ENCODE measurements at places on chromosomes 13 and 19.

DNA sequence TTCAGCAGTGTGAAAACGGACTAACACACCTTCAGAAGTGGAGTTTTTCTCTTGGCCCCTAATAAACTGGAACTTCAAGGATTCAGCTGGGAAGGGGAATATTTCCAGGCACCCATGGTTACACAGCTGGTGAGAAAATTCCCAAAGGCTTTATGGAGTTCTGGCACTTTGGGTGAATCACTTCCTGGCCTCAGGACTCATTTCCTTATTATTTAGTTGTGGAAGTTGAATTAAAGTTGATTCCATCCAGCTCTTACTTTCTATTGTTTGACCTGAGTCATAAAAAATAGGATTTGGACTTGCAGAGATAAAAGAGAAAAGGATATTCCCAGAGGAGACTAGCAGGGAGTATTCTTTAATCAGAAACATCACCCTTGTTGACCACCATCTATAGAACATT, 882.1 kb downstream of the UQCRFS1 start:
- no peak for DNase-seq

GRCh38 chr19:14091813-14092462, 1.4 kb upstream of the SAMD1 start:
- DNase-seq = peak; percentile 33

DNA sequence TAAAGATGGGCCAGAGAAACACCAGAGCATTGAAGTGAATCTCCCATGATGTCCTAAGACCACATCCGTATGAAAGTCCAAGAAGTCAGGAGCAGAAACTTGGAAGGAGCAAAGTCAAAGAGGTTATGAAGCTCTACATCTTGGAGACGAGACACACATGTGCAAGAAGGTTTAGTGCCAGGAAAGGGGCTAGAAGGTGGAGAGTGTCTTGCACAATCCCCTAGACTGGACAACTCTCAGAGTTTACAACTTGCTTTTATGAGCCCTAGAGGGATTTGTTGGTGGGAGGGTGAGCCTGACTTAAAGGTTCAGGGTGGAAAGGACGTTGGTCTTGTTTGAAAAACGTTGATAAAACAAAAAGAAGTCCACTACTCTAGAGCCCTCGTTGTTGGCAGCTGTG, 150.6 kb downstream of the GPC6 start:
- no peak for DNase-seq

- DNase-seq = no peak
Observed at GRCh38 chr19:48487544-48487943, 18.4 kb downstream of the CYTH2 start.

DNA sequence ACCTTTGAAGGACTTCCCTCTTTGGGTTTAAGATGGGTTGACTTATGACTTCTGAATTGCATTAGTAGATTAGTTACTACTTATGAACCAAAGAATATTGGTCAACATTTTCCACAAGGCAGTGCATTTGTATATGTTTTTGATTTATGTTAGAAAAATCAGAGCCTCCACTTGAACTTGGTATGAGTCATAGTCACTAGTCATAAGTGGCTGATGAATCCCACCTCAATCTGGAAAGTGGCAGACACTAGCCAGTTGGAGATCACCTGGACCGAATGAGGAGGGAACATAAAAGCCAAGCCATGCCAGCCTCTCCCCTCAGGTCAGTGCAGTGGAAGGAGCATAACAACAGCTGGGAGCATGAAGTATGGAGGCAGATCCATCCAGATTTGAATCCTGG, 39.3 kb upstream of the SPART start:
- DNase-seq = no peak

GRCh38 chr19:11659612-11660011, 62.3 kb downstream of the ZNF627 start:
- no peak for DNase-seq

GRCh38 chr13:99528547-99528946, 27.3 kb downstream of the TM9SF2 start:
- peak; percentile 47 for DNase-seq

GRCh38 chr19:18915639-18916038, 3.5 kb downstream of the COPE start:
- DNase-seq = peak; percentile 54

- DNase-seq = no peak
Observed at GRCh38 chr19:927351-927779, 1.5 kb downstream of the ARID3A start.

- no peak for DNase-seq
Observed at GRCh38 chr19:4391701-4392483, 8.5 kb downstream of the SH3GL1 start.

DNA sequence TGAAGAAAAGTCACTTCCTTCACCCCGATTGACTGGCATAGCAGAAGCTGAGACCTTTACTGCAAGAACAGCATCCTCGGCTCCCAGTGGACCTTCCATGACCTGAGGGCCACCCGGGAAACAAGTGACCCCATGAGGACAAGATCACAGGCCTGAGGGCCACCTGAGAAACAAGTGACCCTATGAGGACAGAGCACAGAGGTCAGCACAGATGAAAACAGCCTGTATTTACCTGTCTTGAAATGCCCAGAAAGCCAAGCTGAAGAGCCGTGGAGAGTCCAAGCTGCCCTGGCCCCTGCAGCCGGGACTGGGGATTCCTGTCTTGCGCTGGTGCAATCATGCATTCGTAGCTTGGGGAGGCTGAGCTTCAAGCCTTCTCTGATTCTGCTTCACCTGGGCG, 114.2 kb upstream of the SPACA7 start:
- DNase-seq = no peak

- DNase-seq = no peak
Observed at GRCh38 chr13:23963184-23963931, 66.1 kb upstream of the C1QTNF9B start.

DNA sequence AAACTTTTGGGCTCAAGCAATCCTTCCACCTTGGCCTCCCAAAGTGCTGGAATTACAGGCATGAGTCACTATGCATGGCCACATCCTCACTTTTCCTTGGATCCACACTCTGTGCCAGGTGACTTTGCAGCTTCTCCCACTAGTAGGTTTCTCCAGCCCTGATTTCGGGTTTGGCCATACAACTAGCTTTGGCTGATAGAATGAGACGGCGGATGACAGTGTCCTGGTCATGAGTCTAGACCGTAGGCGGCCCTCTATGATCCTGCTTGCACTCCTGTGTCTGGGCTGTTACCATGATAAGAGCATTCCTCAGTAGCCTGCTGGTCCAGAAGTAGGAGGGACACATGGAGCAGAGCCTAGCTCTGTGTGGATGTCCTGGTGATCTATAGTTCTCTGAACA, 112.5 kb upstream of the KL start:
- no peak for DNase-seq

- no peak for DNase-seq
Observed at GRCh38 chr13:93794197-93794885, 567.7 kb downstream of the GPC6 start.

- peak; percentile 32 for DNase-seq
Observed at GRCh38 chr19:49441210-49441959, at the start of gene SLC17A7. SLC17A7 (minus strand) TSS chr19:49441527; CDS start chr19:49441379, 148 bp downstream.

GRCh38 chr13:99174533-99175100, 26.0 kb upstream of the UBAC2 start:
- DNase-seq = no peak

- DNase-seq = no peak
Observed at GRCh38 chr19:31300422-31300821, 48.8 kb downstream of the TSHZ3 start.

DNA sequence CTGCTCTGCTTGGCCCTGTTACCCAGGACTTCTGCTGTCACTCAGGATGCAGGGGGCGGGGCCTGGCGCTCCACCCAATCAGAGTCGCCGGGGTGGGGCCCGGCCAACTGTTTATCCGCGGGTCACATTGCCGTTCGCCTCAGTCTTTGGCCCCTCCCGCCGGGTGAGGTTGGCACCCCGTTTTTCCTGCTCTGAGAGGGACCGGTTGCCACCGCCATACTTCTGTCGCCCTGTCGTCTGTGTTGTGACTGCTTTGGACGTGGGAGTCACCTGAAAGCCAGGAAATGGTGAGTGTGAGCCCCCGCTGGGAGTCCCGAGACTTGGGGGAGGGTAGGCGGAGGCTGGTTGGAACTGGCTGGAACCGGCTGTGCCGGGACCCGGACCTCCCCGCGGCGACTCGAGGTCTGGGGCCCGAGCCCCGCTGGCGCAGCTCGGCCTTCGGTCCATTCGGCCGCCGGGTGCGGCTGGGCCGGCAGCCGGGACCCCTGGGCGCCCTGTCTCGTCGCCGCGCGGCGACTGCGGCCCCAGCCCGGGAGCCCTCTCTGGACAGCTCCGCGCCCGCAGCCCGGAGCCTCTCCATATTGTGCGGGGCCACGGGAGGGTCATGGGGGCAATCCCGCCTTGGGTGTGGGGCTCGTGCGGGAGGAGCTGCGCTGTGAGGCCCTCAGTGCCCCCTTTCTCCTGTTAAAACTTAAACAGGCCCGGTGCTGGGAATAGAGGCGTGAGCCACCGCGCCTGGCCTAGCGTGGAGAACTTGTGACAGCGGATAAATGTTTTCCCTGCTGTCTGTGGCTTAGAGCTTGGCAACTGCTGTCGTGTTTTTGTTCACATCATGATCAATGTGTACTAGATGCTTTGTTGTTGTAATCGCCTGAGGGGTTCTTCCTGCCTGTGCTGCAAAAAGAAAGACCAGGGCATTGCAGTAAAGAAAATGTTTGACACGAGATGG, at the start of gene ZNF844:
ZNF844 (plus strand) TSS at position 142 of the 949 bp plus-strand sequence; CDS start at position 285, 143 bp downstream.
- DNase-seq = peak; percentile 83
